NCI-H1694 treated with DMSO at 0.1 percent for 48 hours (cell line): ENCODE measurements at places on chromosomes 12 and 14.
A peak's percentile ranks its signal among the peaks of the same experiment; 100 is the strongest.

DNA sequence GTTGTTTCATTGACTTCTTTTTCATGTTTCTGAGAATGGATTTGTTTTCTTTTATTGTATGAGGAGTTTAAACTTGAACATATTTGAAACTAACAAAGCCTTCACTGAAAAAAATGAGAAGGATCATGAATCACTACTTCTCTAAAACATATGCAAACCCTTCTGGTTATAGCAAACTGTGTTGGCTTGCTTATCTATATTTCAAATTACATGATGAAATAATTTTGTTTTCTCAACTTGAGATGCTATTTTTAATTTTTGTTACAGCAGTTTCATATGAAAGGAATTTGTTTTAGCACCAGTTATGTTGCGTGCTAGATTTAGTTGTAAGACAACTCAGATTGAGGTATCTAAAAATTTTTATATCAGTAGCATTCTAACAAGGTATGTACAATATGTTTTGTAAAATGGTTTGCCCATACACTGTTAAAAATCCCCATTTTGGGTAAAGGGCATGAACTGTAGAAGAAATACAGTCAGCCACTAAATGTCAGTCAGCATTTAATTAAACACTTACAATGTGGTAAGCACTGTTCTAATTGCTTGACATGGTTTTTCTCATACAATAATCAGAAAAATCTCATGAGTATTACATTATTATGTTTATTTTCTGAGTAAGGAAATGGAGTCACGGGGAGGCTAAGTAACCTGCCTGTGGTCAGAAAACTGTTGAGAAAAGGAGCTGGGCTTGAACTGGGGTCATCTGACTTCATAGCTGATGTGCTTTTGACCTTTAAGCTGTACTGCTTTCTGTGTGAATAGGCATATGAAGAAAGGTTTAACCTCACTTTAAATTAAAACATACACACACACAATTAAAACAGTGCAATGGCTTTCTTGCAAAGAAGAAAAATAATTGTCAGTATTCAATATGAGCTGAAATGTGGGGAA lies 105.7 kb downstream of the PLEKHA5 start:
- no peak for DNase-seq

DNA sequence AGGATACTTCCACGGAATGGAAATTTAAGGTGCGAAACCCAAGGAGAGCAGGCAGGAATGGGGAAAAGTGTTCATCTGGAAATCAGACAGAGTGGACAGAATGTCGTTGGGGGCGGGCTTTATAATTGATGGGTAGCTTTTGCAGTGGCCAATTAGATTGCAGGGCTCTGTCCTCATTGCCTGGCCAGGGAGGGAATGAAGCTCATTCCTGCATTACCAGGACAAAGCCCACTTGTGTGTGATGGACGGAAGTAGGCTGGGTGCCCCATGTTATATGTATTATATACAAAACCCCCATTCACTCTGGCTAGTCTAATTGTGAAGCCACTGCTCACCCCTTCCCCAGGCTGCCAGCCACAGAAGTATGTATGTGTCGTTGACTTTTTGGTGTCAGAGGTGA lies 23.6 kb downstream of the ZNF664 start:
- DNase-seq: no peak

GRCh38 chr12:80977346-80977745 lies 39.6 kb upstream of the LIN7A start:
- no peak for DNase-seq

- DNase-seq: no peak
These were observed 161.0 kb downstream of the PAX9 start for GRCh38 chr14:36822685-36823084.

DNA sequence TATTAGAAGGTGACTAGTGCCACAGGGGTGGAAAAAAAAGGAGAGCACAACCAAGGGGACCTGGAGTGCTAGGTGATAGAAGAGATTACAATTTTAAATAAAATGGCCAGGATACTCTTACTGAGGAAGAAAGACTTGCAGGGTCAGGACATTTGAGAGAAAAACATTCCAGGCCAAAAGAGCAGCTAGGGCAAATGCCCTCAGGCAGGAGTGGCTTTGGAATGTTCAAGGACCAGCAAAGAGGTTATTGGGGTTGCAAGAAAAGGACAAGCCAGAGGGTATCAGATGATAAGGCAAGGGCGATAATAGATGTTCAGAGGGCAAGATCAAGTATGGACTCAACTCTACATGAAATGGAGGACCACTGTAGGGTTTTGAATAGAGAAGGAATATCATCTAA lies 146.4 kb downstream of the KIF21A start:
- no peak for DNase-seq

DNA sequence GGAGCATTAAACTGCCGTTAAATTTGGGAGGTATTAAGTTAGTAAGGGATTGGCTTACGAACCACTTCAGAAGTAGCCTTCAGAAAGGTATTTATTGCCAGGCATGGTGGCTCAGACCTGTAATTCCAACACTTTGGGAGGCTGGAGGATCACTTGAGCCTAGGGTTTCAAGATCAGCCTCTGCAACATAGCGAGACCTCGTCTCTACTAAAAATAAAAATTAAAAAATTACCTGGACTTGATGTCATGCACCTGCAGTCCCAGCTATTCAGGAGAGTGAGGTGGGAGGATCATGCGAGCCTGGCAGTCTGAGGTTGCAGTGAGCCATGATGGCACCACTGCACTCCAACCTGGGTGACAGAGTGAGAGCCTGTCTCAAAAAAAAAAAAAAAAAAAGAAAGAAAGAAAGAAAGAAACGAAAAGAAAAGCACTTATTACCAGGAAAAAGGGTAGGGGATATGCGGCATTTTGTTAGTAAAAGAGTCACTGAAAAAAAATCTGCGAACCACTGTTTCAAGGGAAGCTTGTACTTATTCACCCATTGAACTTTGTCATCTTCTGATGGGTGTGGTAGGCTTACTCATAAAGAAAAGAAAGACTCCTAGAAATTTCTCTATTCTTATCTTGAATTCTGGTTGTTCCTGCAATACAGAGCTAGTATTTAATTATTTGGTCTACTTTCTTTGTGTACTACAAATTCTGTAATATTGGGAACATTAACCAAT lies 33.6 kb upstream of the PLEKHA5 start:
- no peak for DNase-seq

GRCh38 chr14:100900837-100901390 lies 2.6 kb downstream of the RTL1 start:
- DNase-seq: peak; percentile 86

DNA sequence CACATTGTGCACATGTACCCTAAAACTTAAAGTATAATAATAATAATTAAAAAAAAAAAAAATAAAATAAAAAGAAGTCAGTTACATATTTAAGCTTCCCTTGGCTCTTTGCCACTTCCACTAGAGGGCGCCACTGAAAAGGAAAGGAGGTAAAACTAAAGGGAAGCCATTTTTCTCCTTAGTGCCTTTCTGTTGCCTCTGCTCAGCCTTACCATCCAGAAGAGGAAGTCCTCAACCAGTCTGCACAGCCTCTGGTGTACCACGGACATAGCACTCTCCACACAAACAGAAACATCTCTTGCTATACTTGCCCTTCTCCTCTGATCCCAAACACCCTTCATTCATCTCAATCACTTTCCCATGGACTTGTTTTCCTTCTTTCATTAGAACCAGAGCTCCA lies 169.0 kb upstream of the EEA1 start:
- DNase-seq: no peak

DNA sequence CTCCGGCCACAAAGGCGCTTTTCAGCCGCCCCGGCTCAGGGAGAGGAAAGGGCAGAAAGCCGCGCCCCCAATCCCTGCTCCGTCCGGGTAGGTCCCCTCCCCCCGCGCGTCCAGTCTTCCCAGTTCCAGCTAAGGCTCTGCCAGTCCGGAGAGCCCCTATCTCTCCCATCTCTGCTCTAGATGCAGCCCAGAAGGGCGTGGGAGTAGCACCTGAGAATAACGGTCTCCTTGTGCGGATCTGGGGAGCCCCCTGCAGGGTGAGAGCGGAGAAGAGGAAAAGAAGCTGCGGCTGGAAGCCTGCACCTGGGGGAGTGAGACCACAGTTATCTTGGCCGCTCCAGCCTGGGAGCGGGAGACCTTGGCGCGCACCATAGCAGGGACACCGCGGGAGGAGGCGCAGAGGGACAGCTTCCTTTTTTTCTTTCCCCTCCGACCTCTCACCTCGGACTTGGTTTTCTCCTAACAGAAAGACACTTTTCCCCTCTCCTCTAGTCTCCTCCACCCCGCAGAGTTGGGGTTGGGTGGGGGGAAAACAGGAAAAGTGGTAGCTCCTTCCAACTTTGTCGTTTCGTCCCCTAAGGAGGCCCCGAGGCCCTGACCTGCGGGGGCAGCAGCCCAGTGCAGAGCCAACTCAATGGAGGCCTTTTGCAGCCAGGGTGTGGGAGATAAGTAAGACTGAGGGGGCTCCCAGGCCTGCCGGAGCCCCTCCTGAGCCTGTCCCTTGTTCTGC lies 2.4 kb downstream of the DHH start:
- no peak for DNase-seq

DNA sequence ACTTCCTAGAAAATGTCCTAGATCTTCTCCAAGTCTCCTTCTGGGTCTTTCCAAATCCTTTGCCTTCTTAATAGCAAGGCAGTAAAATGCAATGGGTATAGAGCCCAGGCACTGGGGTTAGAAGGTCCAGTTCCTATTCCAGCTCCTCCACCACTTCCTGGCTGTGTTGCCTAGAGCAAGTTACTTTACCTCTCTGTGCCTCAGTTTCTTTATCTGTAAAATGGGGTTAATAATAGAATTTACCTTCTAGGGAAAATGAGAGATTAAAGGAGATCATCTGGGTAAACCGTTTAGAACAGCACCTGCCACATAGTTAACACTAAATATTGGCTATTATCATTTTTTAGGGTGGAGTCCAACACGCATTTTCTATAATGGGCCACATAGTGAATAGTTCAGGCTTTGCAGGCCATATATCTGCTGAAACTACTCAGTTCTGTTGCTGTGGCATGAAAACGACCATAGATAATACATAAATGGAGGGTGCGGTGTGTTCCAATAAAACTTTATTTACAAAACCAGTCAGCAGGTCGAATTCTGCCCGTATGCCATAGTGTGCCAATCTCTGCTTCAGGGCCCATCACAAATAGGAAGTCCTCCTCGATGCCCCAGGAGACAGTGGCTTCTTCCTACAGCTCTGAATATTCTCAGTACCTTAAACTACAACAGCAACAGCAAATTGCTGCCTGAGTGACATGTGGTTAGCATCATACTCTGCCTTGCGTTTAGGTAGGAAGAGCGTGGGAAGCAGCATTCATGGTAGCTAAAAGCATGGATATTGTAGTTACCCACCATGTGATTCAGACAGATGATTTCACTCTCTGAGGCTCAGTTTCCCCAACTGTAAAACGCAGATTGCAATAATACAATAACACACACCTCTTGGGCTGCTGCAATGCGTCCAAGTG lies 60.9 kb downstream of the SVOP start:
- no peak for DNase-seq

- no peak for DNase-seq
These were observed 91.4 kb downstream of the PLCZ1 start for GRCh38 chr12:18646286-18646890.

DNA sequence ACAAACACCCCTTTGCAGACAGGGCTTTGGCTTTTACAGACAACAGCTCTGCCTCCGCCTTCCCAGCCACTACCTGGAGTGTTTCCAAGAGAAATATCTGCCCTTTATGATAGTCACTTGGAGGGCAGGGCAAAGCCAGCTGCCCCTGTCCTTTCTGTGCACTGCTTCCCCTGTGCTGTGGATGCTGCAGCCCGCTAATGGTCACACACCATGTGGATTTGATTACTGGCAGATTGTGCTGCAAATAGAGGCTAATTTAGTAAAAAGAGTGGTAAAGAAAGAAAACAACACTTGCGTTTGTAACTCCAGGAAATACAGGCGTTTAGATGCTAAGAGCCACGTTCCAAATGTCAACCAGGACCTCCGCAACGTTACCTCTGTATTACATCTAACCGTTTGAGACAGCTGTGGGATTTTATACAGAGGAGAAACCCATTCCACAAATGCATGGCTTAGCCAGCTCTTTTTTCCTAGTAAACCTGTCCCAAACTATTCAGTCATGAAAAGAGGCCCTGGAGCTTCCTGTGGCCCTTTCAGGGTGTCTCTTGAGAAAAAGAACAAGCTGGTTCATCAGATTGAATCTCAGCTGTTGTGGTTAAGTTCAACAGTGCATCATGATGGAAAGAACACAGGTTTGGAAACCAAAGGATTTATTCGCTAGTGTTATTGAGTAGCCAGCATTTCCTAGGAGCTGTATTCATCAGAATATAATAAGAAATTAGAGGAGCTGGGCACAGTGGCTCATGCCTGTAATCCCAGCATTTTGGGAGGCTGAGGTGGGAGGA lies 30.1 kb upstream of the PWP1 start:
- no peak for DNase-seq

GRCh38 chr14:53409969-53410368 lies 256.8 kb upstream of the DDHD1 start:
- no peak for DNase-seq

DNA sequence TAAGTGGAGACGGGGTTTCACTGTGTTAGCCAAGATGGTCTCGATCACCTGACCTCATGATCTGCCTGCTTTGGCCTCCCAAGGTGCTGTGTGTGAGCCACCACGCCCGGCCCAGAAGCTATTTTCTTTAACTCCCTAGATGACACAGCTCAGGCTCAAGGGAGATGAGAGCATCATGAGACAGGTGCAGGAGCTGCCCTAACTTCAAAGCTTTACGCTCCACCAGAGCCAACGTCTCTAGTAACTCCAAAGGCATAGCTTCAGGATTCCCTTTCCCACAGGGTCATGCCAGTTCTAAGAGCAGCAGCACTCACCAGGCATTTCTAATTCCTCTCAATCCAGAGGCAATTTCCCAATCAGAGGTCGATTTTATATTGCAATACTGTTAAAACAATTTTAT lies 21.0 kb downstream of the NDUFA12 start:
- no peak for DNase-seq

DNA sequence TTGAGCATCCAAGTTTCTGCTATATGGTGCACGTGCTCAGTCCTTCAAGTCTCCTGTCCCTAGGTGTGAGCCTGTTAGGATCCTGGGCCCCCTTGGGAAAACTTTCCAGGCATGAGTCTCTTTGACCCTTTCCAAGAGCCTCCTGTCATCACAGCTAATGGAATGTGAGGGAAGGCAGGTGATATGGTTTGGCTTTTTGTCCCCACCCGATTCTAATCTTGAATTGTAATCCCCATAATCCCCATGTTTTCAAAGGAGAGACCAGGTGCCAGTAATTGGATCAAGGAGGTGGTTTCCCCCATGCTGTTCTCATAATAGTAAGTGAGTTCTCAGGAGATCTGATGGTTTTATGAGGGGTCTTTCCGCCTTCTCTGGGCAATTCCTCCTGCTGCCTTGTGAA lies 265.5 kb downstream of the ATP23 start:
- no peak for DNase-seq

DNA sequence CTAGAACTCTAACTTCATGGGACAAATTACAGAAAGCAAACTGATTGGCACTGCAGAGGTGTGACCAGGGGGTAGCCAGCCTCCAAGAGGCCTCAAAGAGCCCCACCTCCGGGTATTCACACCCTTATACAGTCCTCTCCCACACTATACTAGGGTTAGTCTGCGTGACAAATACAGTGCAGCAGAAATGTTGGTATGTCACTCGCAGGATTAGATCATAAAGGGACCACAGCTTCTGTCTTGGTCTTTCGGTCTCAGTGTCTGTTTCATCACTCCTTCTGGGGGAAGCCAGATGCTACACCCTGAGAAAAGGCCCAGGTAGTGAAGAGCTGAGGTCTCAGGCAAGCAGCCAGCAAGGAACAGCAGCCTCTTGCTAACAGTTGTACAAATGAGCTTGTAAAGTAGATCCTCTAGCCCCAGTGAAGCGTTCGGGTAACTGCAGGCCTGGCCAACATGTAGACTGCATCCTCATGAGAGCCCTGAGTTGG lies 68.9 kb upstream of the SAV1 start:
- no peak for DNase-seq

- no peak for DNase-seq
These were observed 1.1 kb downstream of the HPD start for GRCh38 chr12:121857322-121858246.
